ENCODE measurements at places on chromosomes 4 and X.

GRCh38 chr4:69549651-69550050 is 53.9 kb upstream of the UGT2B4 start:
- DNase-seq, result no peak

- DNase-seq, result no peak
Measured at GRCh38 chrX:12002876-12003275, 135.4 kb upstream of the FRMPD4 start.

GRCh38 chr4:19831644-19832285 is 419.9 kb upstream of the SLIT2 start:
- no peak for DNase-seq

DNA sequence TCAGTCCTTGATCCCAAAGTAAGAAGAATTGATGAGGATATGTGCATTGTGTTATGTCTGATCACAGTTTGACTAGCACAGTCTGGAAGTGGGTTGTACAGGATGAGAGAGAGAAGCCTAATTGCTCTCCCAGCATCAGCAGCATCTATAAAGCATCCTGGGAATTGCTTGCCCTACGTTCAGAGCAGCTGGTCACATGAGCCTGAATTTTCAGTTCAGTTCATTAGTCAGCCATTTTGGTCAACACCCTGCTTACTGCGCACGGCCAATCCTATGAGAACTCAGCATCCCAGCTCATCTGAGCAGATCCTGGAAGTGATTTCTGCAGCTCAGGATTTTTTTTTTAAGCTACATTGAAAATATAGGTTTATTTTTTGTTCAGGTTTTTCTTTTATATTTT is at the start of gene RUFY3:
Gene RUFY3, plus strand, starts transcription at position 218 of the 400 bp plus-strand sequence. CDS start 610 bp downstream, outside the sequence.
- peak; percentile 70 for DNase-seq

- peak; percentile 57 for DNase-seq
Measured at GRCh38 chr4:169293343-169294176, 22.8 kb upstream of the SH3RF1 start.

DNA sequence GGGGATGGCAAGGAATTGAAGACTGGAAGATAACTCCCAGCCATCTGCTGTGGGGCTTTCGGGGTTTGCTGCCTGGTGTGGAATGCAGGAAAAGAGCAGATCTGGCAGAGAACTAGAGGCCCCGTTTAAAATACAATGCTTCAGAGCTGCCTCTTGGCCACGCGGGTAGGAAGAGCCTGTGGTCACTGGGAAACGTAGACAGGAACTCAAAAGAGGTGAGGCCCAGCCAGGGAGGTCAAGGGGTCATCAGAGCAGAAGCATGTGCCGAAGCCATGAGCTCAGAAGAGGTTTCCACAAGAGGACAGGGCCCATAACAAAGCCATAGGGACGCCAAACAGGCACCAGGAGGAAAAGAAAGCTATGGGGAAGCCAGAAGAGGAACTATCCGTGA is 14.5 kb upstream of the STS start:
- DNase-seq, result no peak

DNA sequence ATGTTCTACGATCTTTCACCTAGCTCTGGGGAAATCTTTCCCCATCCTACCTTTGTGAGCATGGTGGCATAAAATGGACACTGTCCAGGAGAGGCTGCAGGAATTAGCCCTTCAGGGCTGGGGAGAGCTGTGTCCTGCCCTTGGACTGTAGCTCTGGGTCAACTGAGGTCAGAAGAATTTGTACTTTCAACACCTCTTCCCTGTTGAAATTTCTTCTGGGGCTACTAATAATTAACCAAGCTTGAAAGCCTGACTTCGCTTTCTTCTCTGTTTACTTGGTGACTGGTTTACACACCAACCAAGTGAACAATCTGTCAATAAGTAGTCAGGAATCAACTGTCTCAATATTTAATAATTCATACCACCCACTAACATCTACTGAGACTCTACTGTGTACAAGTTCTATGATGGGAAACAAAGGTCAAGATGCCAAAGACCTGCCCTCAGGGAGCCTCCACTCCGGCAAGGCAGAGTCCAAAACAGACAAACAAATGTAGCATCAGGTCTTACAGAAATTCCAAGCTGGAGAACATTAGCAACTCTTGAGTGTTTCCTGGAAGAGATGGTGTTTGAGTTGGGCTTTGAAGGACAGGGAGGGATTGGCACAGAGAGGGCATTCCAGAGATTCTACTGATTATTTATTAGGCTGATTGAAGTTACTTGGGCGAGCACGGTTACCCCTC is 113.1 kb downstream of the ENPP6 start:
- no peak for DNase-seq

DNA sequence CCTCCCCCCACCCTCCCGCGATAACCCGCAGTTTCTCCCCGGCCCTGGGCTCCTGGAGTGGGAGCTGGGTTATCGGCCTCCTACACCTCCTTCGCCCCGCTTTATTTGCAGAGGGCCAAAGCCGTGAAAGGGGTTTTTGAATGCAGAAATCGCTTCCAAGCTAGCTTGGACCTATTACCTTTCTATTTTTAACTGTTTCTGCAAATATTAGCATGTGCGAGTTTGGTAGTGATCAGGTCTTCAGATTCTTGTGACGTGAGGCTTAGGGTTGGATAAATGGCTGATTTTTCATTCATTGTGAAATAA is 1.3 kb downstream of the USP9X start:
- no peak for DNase-seq

- no peak for DNase-seq
Measured at GRCh38 chr4:10730019-10730418, 45.5 kb upstream of the CLNK start.

DNA sequence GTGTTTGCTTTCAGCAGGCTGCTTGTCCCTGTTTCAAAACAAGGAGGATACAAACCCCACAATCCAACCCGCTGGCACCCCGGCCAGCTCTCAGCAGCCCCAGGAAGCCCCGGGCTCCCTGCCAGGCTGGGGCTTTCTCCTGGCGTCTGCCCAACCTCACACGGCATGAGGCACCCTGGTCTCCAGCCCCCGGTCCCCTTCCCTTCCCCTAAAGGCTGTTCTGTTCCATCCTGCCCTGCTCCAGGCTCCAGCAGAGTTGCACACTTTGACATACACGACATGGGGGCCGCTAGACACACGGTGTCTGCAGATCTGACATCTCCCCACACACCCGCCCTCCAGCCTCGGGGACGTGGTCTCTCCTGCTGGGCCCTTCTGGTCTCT is 107.7 kb upstream of the ADRA2C start:
- DNase-seq, result no peak

DNA sequence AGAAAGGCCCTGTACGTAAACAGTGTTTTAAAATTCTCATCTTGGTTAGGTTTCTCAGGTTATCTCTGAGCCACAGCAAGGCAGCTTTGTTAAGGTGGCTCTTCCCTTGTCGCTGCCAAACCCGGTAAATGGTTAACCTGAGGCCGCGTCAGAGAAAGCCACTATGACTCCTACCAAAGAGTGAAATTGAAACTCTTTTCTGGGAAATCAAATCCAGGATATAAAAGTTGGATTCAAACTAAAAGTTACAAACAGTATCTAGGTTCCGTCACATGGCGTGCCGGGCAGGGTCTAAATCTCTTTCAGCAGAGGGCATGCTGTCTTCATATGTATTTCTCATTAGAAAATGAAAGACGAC is 433 bp downstream of the MMAA start:
- DNase-seq, result peak; percentile 66

DNA sequence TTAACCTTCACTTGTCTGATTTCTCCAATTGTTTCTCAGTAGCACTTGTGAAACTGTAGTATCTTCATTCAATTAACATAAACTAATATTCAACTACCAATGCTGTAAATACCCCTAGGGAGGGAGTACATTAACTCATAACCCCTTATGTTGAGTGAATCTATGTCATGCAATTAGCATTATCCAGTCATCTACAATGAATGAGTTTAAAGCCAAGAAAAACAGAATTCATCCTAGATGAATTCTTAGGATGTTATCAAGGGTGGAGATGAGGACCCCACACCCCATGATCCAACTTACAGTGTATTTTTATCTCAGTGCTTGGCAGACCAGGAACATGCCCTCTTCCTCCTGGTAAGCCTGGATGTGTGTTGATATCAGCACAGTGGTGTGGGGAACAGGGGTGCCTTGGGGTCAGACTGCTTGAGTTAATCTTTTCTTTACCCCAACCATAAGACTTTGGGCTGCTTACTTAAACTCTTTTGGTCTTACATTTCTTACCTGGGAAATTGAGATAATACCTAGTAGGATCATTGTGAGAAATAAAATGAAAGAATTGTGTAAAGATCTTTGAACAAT is 62.1 kb upstream of the SCOC start:
- DNase-seq, result no peak

- DNase-seq, result no peak
Measured at GRCh38 chr4:152965611-152966010, 29.5 kb downstream of the FHDC1 start.

GRCh38 chr4:145881989-145882388 is 56.6 kb downstream of the ZNF827 start:
- DNase-seq, result no peak

GRCh38 chr4:110518889-110519490 is 43.0 kb downstream of the ENPEP start:
- no peak for DNase-seq

DNA sequence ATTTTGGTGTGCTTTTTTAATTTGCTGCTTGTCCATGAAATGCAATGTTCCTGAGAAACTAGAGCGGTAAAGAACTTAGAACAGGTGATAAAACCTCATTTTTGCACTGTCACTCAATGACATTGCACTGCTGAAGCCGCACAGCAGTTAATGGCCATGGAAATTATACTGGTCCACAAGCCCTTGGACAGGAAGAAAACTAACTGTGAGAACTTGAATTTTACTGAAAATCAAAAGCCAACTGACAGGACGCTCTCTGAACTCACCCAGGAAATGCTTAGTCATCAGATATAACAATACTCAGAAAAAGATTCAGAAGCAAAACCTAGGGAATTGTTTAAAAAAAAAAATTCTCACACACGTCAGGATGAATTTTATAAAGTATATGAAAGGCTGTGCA is 246.4 kb upstream of the SLC7A11 start:
- DNase-seq, result no peak

DNA sequence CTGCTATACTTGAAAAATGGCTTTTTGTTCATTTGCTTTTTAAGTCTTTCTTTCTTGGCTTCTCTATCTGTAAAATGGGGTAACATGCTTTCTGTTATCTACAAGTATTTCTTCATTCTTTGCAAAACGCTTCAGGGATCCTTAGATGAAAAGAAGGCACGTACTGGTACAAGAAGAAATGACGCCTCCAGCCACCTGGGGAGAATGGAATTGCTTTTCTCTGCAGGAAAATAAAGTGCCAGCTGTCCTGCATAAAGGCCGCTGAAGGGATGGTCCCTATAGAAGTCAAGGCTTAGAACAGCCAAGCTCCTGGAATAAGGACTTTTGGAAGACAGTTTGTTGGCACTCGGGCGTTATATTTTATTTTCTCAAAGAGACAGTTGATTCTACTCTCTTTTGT is 210.8 kb upstream of the RASGEF1B start:
- no peak for DNase-seq

- no peak for DNase-seq
Measured at GRCh38 chr4:121127100-121127499, 37.0 kb downstream of the TNIP3 start.

GRCh38 chr4:153365003-153365402 is 20.5 kb downstream of the MND1 start:
- no peak for DNase-seq

GRCh38 chr4:119478446-119479179 is 150.0 kb downstream of the PDE5A start:
- no peak for DNase-seq

DNA sequence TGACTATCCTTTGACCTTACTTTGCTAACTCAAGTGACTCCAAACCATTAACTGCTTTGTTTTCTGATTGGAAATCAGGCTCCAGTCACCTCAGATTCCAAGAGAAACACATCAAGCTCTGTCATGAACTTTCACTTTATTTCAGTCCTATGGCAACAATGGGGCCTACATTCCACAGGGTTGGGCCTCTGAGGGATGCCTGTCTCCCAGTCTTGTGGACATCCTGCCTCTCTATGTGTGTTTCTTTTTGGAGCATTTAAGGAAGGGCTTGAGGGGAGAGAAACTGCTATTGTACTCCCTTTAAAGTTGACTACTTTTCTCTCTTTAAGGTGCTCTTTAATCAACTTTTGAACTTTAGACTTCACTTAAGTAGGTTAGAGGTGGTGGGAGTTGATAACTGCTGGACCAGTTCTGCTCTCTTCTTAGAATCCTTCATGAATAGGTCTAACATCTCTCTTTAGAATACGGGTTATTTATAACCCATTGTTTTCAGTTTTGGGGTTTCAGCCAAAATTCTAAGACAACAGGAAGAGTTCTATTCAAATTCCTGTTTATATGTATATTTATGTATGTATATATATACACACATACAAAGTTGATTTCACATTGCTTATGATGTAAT is 274.3 kb upstream of the NR3C2 start:
- DNase-seq, result no peak

GRCh38 chr4:23009093-23009492 is 316.4 kb downstream of the GBA3 start:
- no peak for DNase-seq

- no peak for DNase-seq
Measured at GRCh38 chrX:24426340-24426913, 38.7 kb upstream of the PDK3 start.

- DNase-seq, result no peak
Measured at GRCh38 chr4:139489638-139490037, 35.7 kb downstream of the RAB33B start.

Data from femur (tissue), 1 donor.